ENCODE measurements at places on chromosomes 12 and 14.

- peak; percentile 62 for DNase-seq
Observed at GRCh38 chr14:87508333-87508732, 484.6 kb downstream of the GALC start.

- DNase-seq = no peak
Observed at GRCh38 chr12:62288328-62288727, 28.1 kb downstream of the USP15 start.

DNA sequence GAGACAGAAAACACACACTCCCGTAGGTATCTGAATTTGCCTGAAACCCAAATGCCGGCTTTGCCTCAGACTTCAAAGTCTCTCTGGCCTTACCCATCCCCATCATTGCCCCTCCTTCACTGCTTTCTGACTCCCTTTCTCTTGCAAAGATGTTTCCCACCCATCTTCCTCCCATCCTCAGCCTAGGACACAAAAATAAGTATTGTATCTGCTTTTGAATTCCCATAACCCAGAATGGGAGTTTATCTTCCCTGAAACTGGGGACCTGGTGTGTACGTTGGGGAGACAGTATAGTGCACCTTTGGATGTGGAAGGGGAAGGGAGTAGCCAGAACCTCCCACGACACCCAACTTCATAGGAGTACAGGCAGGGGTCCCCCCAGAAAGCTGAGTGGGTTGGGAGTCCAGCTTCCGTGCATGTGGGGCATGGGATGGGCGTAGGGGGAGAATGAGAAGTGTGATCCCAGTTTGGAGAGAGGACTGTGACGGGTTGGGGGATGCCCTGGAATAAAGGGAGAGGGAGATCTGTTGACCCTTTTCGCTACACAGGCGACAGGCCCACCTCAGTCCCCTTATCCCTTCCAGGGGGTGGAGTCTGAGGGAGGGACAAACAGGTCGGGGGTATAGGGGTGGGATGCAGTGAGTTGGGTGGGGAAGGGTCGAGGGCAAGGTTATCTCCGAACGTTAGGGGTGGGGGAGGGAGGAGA lies 488 bp upstream of the KIF5A start:
- no peak for DNase-seq

DNA sequence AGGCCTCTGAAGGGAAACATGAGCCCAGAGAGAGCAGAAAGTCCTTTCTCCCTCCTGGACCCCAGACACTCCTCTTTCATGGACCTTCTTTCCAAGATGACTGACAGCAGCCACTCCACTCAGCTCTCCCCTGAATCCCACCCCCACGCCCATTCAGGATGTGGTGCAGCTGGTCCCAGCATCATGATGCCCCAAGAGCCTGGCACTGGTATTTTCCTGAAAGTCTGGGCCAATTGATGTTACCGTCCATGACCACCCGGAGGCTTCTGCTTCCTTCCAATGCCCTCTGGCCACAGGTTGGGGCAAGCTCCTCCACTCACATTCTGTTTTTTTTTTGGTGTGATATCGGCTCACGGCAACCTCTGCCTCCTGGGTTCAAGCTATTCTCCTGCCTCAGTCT lies 112.6 kb downstream of the CALM1 start:
- no peak for DNase-seq

GRCh38 chr14:32028599-32028998 lies 48.5 kb upstream of the ARHGAP5 start:
- no peak for DNase-seq

- peak; percentile 90 for DNase-seq
Observed at GRCh38 chr12:6361834-6362233, 13.5 kb downstream of the SCNN1A start.

DNA sequence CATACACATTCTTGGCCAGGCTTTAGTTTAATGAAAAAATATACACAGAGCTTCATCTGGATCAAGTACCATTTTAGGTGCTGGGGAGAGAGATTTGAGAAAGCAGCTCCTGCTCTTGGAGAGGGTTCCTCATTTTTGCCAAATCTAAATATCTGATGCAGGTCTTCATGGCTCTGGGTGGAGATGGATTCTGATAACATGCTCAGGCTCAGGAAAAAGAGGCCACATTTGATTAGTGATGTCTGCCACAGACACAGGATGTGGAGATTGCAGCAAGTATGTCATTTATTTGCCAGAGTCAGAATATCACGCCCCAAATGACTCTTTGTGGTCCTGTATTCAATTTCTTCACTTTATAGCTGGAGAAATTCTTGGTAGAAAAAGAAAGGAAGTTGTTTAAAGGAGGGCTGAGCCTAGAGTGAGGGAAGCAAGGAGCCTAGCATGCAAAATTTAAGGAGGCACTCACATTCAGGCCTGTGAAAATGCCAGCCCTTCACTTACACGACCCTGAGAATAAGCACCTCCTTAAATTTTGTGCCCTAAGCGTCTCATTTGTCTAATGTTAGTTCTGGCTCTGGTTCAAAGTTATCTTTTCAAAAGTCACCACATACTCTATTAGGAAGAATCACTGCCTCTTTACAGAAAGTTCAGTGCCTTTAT lies 492.9 kb upstream of the TBX3 start:
- DNase-seq = no peak

- no peak for DNase-seq
Observed at GRCh38 chr12:99847936-99848335, 136.8 kb downstream of the ANKS1B start.

DNA sequence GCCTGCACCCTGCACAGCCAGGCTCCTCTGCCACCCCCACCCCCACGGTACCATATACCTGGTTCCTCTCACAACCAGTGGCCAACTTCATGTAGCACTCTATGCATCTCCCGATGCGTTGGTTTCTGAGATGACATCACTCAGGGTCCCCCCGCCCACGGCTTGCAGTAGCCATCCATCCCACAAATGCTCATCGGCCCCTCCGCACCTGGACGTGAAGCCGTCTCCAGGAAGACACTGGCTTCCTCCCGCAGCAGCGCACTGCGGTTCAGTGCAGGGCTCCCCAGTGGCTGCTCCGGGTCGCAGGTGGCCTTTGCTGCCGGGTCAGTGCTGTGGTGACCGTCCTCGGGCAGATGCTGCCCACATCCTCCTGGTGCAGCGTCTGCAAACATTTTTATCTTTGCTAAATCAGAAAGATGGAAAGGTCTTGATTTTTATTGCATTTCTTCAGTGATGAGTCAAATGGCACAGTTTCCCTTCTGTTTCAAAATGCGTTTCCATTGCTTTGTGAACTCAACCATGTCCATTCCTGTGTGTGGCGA lies 27.5 kb upstream of the MMP17 start:
- peak; percentile 48 for DNase-seq

DNA sequence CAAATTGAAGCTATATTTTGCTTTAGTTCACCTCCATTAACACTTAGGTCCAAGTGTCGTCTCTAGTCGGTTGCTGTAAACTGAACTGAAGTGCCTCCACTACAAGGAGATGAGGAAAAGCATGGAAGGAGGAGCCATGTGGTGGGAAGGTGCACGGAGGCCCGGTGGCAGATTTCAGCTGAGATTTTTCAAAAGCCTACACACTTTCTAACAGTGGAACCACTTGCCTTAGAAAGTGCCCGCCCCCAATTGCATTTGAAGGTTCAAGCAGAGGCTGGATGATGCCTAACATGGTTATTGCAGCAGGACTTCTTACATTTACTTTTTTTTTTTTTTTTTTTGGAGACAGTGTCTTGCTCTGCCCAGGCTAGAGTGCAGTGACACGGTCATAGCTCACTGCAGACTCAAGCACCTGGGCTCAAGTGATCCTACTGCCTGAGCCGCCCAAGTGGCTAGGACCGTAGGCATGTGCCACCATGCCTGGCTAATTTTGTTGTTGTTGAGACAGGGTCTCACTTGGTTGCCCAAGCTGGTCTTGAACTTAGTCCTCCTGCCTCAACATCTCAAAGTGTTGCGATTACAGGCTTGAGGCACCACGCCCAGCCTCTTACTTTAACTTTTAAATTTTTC lies 27.6 kb downstream of the EML1 start:
- no peak for DNase-seq

- peak; percentile 55 for DNase-seq
Observed at GRCh38 chr14:70663707-70664179, 22.0 kb downstream of the TTC9 start.

DNA sequence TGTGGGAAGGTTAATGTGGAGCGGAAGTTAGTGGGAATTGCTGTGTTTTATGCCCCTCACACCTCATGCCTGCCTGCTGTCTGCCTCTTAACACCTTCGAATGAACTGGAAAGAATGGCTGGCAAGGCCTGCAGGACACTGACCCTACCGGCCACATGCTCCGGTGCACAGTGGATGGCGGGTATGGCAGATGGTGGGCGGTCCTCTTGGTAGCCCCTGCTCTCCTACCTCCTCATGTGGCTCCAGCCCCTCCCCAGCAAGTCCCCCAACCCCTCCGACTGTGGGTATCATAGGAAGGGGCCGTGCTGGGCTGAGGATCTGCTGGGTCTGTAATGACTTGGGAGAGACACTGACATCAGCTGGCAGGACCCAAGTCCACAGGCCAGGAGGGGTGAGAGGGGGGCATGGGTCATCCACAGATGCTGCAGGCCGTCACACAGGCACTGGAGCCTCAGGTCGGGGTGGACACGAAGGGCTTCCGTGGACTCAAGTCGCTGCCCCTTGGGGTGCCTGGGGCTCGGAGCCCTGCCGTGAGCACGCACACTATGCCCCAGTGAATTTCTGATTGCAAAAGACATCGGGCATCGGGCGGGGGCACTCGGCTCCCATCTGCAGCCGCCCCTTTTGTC lies 77.4 kb downstream of the KIF26A start:
- no peak for DNase-seq

DNA sequence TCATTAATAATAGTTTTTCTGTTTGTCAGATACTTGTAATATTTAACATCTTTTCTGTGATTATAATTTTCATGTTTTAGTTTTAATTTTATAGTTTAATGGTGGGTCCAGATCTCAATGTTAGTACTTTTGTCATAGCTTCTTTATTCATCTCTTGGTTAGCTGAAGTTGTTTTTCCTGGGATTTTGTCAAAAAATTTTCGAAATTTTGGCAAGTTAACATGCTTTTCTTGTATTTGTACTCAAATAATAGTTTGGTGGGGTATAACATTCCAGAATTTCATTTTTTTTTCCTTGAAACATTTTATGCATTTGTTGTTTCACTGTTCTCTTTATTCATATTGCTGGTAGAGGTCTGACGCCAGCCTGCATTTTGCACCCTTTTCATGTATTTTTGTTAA lies 45.5 kb downstream of the KTN1 start:
- no peak for DNase-seq

GRCh38 chr12:46382408-46382963 lies 9.9 kb upstream of the SLC38A2 start:
- no peak for DNase-seq

- DNase-seq = no peak
Observed at GRCh38 chr14:68952531-68953195, 26.4 kb downstream of the ACTN1 start.

DNA sequence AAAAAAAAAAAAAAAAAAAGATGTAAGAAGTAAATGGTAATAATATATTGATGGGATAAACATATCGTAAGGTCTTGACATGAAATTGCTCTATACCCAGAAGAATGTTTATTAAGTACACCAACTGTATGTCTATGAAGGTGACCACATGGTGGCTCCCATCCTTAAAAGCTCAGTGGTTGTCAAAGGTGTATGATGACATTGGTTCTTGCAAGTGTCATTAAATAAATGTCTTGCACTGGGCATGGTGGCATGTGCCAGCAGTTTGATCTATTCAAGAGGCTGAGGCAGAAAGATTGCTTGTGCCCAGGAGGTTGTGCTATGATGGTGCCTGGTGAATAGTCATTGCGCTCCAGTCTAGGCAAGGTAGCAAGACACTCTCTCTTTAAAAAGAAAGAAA lies 10.4 kb downstream of the CCT2 start:
- no peak for DNase-seq

- no peak for DNase-seq
Observed at GRCh38 chr12:20415028-20415427, 46.7 kb downstream of the PDE3A start.

GRCh38 chr14:77126461-77126990 lies 15.1 kb downstream of the ZDHHC22 start:
- DNase-seq = no peak

GRCh38 chr14:39266525-39266870 lies 32.8 kb downstream of the MIA2 start:
- DNase-seq = no peak

GRCh38 chr14:51205486-51205885 lies 34.6 kb upstream of the TMX1 start:
- DNase-seq = no peak

DNA sequence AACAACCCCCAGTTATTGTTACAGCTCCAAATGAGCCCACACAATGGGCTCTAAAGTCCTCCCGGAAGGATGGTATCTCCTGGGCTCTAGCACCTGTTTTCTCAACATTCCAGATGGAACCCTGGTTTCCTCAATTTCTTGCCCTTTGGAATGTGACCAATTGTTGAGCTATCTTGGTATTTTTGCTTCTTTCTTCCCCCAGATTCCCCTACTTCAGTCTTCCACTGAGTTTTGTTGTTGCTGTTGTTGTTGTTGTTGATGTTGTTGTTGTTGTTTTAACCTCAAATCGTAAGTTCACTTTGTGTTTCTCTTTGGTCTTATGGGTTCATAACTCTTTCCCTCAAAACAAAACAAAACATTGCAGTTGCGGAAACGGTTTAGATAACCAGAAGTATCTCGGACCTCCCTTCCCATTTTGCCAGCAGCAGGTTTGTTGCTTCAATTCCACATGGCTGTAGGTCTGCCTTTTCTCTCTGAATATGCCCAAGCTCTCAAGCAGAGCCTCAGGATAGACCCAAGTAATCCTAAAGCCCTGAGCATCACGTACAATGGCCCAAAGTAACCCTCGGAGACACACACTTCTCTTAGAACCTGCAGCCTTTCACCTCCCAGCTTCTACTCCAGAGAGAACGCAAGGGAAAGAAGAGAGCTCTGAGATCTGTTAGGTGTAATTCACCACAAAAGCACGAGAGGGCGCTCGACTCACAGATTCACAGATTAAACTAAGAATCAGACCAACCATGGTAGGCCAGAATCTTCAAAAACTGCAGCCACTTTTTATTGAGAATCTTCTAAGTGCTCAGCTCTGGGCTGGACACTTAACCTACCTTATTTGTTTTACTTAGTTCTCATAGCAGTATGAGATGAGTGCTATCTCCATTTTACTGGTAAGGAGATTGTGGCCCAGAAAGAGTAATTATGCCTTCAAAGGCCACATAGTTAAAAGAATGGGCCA lies 1.0 kb upstream of the DDX23 start:
- DNase-seq = peak; percentile 80

DNA sequence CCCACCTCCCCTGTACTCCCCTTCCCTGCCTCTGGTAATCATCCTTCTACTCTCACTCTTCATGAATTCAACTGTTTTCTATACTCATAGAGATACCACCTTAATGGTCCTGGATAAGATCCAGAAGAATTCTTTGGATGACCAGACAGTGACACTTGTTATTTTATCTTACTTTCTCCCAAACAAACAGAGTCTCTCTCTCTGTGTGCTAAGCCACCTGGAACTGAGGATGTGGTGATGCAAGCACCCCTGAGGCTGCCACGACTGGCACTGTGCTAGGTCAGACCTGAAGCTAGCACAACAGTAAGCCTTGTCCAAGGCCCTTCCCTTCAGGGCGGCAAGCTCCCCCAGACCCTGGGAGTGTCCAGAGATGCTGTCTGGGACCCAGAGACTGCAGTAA lies 250.2 kb downstream of the C12orf50 start:
- peak; percentile 55 for DNase-seq

- no peak for DNase-seq
Observed at GRCh38 chr12:132270969-132271754, 58.2 kb downstream of the GALNT9 start.

- no peak for DNase-seq
Observed at GRCh38 chr12:15536446-15536845, 214.1 kb downstream of the PTPRO start.

- no peak for DNase-seq
Observed at GRCh38 chr14:35879151-35879648, 53.1 kb downstream of the BRMS1L start.

All from A172 (cell line).